HFFc6 (cell line): ENCODE measurements at places on chromosomes 11 and 22.

DNA sequence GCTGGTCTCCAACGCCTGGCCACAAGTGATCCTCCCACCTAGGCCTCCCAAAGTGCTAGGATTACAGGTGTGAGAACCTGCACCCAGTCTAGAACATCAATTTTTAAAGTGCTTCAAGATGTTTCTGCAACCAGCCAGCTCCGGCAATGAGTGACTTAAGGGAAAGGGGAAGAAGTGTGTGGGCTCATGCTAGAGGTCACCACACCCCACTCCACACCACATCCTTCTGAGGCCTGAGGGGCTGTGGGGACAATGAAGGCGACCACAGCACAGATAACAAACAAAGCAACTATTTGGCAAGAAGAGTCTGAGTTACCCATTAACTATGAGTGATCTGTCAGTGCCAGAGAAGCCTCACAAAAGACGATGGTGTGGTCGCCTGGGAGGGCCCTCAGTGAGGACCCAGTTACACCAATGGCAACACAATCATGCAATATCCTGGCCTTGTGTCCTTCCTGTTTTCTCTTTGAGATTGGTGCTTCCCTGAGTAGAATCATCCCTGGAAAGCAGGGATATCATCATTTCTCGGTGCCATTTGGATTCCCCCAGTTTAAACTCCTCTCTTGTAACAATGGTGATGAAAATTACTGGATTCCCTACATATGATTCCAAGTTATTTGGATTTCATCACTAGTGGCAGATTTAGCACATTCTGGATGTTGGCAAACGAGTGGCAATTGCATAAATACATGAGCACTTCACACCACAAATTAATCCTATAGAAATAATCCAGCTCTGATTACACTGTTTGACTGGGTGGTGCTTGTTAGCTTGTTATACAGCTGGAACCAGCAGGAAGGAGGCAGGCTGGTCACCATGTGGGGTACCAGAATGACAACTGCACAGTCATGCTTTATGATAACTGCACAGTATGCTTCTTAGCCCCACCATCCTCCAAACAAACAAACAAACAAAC, 18.4 kb downstream of the ABTB2 start:
- no peak for DNase-seq

DNA sequence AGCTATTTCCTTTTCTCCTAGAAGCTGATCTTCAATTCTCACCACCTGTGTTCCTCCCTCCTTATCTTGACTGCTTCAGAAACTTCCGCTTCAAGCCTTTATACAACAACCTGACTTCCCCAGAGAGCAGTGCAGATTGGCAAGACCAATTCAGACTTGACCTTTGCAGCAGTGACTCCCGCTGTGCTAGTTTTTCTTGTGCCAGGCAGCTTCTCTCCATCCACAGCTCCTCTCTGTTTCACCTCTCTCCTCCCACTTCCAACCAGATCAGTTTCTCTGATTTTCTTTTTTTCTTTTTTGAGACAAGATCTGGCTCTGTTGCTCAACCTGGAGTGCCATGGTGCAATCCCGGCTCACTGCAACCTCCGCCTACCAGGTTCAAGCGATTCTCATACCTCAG, 74.3 kb downstream of the GRAMD1B start:
- no peak for DNase-seq

GRCh38 chr11:12585861-12586260, 88.4 kb upstream of the TEAD1 start:
- no peak for DNase-seq

DNA sequence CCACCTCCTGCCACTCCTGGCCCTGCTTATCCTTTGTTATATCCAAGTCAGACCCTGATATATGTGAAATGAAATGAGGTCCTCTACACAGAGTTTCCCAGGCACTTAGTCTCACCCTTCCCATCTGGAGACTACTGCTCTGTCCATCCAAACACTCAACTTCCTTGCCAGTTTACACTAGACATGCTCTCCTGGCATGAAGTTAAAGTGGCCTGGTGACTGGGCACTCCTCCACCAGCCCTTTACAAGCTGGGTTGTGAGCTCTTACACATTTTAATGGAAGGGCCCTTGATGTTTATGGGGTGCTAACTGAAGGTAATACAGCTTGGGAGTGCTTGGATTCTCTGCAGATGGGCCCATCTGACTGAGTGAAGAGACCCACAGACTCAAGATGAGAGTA, 216.1 kb upstream of the NARS2 start:
- no peak for DNase-seq

DNA sequence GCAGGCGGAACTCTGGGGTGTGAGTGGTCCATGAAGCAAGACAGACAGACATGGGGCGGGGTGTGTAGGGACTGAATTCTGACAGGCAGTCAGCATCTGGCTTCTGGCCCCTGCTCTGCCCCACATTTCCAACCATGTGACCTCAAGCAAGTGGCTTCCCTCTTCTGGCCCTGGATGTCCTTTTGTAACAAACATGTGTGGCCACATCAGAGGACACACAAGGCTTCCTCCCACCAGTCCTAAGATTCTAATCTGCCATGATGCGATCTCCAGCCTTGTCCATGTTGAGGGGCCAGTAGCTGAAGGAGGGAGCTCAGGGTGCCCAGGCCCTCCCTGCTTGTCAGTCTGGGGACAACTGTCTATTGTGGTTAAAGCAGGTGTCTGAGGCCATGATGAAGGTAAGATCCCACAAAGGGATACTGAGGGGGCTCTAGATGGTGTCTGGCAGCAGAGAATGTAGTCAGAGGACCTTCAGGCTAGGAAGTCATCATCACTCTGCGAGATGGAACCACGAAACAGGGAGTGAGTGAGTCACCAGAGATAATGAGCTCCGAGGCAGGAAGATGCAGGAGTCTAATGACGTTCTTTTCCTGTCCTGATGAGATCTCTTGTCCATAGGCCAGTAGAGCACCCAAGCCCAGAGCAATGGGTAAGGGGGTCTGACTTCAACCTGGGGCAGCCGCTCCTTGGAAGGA, 27.4 kb downstream of the DRD2 start:
- DNase-seq = peak; percentile 25

DNA sequence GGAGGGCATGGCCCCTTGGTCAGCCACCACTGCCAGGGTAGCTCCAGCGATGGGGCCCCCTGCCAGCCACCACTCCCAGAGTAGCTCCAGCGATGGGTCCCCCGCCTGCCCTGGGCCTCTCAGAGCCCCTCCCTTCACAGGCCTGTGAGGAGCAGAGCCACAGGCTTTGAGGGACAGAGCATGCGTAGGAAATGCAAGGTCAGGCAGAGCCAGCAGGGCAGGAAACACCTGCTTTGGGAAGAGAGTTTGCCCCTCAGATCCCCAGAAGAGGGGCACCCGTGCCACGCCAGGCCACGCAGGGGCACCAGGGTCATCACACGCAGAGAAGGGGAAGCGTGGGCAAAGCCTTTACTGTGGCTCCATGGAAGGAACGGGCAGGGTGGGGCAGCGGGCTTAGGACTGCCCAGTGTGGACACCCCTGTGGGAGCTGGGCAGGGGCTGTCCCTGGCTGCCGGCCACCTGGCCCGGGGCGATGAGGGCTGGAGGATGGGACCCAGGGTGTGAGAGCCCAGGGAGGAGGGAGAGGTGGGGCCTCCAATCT, 477.8 kb downstream of the BRD1 start:
- DNase-seq = no peak

DNA sequence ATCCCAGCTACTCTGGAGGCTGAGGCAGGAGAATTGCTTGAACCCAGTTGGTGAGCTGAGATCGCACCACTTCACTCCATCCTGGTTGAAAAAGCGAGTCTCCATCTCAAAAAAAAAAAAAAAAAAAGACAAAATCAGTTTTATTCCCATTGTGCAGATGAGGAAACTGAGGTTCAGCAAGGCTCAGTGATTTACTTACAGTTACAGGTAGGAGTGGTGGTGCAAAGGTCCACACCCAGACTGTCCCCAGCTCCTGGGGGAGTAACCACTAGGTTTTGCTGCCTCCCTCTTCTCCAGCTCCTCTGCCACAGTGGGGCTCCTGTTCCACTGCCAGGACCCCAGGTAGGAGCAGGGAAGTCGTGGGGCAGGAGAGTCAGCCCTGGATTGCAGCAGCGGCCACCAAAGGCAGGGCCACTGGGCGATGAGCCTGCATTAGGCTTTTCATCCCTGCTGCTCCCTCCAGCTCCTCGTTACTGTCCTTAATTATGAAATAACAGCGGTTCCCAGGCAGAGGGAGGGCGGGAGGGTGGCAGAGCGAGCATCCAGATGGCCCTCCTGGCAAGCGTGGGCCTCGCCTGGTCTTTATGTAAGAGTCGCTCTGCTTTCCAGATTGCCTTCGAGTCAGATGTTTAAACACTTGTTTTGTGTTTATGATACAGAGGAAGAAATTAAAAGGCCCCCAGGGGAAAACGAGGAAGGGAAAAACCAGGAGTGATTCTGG, 15.5 kb upstream of the RASD2 start:
- DNase-seq = no peak

- peak; percentile 49 for DNase-seq
Observed at GRCh38 chr11:111585371-111585770, 16.9 kb upstream of the SIK2 start.

DNA sequence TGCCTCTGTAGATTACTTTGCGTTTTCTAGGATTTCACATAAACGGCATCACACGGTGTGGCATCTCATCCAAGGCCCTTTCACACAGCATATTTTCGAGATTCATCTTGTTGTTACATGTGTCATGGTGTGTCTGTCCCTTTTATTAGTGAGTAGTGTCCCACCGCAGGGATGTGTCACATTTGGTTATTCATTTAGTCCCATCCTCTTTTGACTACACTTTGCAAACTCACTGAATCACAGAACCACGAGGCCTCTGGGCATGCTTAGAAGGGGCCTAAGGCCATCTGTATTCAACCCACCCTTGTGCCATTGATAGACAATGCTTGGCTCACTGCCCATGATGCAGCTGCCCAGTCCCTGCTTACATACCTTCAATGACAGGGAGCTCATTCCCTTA, 4.2 kb upstream of the RAC2 start:
- DNase-seq = no peak

DNA sequence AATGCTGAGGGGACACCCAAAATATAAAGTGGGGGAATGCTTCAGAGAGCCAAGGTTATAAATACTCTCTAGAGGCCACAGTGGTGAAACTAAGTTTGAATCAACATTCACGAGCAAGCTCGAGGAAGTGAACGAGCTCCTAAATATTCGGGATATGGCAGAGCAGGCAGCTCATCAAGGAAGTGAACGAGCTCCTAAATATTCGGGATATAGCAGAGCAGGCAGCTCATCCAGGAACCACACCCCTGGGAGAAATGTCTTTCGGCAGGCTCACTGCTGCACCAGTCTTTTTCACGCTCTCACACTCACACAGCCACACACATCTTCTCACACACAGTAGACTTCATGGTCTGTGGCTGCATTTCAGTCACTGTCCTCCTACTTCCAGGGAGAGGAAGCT, 787.5 kb downstream of the OPCML start:
- DNase-seq = peak; percentile 69

DNA sequence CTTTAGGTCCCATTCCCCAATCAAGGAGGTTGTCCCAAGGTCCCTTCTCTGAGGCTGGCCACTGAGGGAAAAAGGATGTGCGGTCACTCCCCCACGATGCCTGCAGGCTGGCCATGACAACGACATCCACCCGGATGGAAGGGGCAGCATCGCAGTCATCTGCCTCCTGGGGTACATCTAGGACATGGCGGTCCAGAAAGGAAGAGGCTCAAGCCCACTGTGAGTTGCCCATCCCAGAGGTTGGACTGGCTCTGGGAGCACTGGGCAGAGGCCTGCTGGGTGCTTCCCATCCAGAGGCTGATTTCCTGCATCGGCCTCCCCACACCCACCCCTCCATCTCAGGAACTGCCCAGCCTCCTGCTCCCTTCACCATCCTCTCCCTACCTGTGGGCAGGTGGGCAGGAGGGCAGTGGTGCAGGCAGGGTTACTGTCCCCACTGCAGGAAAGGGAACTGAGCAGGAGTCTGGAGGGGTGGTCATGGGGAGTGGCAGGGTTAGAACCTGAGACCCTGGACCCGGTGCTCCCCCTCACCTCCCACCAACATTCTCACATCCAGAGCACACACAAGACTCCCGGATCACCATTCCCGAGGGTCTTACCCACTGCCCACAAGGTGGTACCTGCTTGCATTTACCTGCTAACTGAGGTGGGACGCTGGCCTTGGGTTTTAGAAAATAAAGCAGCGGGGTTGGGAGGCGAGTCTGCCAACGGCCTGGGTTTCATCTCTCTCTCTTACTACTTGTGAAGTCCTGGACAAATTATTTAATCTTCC, 4.4 kb downstream of the RCE1 start:
- DNase-seq = no peak

DNA sequence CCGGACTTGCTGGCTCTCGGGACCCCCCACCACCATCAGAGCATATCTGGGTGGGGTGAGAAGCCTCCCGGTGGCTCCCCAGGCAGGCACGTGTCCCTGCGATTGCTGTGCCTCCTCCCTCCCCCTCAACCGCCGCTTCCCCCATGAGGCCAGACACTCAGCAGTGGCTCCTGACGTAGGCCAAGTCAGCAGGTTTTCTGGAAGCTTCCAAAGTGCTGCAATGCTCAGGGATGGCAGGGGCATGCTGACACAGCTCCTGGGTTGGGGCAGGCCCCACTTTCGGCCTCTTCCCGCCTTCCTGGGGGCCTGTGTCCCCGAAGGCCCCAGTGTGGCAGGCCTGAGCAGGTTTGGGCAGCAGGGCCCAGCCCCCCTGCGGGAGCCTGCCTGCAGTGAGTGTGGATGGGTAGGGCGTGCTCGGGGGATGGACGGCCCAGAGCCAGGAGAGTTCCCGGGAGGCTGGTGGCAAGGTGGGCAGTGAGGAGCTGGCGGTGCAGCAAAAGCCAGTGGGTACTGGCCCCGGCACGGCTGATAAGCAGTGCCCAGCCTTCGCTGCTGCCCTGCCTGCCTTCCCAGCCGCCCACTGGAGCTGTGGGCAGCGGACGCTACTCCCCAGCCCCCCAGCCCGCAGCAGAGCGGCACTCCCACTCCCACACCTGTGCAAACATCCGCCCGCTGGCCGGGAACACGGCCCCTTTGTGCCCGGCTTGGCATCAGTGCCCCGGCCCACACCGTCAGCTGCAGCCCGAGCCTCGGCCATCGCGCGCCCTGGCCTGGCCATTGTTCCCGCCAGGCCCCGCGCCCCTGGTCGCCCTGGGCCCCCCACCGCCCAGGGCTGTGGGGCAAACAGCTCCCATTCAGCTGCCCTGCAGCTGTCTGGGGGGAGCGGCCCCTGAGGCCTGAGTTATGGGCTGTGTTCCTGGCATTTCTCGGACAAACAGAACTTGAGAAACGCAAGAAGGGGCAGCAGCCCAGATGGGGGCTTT, 125.0 kb downstream of the KCNQ1OT1 start:
- no peak for DNase-seq

- peak; percentile 96 for DNase-seq
Observed at GRCh38 chr11:118910309-118911112, 15.2 kb downstream of the BCL9L start.

DNA sequence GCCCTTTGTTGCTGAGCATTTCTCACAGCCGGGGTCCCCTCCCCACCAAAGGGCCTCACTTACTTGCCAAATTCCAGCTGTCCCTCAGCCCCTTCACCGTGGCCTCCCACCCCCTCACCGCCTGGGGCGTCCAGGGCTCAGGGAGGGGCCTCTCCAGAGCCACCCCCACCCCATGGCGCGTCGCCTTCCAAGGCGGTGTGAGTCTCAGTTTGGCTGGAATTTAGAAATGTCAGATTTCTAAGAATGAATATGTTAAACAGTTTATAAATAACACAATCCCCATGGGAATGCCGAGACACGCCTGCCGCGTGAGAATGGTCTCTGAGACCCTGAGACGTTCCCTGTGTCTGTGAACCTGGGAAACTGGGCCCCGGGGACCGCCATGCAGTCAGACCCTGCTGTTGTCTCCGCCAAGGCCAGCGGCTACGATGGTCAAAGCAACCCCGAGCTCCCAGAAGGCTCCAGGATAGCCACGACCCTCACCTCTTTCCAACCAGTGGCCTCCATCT, 28.9 kb downstream of the CELSR1 start:
- no peak for DNase-seq
